GM23248 (cell line): ENCODE measurements at places on chromosomes 3 and 15. TPM values are rescaled to one million over a fixed set of nuclear protein-coding genes. Genes with fewer than 3 reads are reported as not detected.

The DZIP3 gene
- polyA plus RNA-seq = 5.0 and 5.4 TPM in 2 replicates

The PRSS50 gene
- polyA plus RNA-seq = not detected in 2 replicates

The FOXB1 gene
- polyA plus RNA-seq = not detected in 2 replicates

The CCDC9B gene
- polyA plus RNA-seq = 28.8 and 33.1 TPM in 2 replicates

The FEZF2 gene
- polyA plus RNA-seq = not detected in 2 replicates

The CHRD gene
- polyA plus RNA-seq = 0.13 and 0.15 TPM in 2 replicates

The ARGFX gene
- polyA plus RNA-seq = not detected in 2 replicates

The CELF6 gene
- polyA plus RNA-seq = 0.08 TPM in 1 of 2 replicates, not detected in the other

The SLC6A1 gene
- polyA plus RNA-seq = not detected in 2 replicates

The FAM174B gene
- polyA plus RNA-seq = 1.8 and 3.1 TPM in 2 replicates

The VWA5B2 gene
- polyA plus RNA-seq = not detected in 2 replicates

The FOXL2NB gene
- 1.2 and 1.5 TPM in 2 replicates for polyA plus RNA-seq

The SLC24A5 gene
- polyA plus RNA-seq = not detected in 2 replicates

The PRRT3 gene
- 4.3 and 4.5 TPM in 2 replicates for polyA plus RNA-seq

The CTXN2 gene
- not detected in 2 replicates for polyA plus RNA-seq

The ST8SIA2 gene
- polyA plus RNA-seq = not detected in 2 replicates

The NME9 gene
- polyA plus RNA-seq = 0.14 TPM in 1 of 2 replicates, not detected in the other

The ZIC1 gene
- 14.0 and 15.5 TPM in 2 replicates for polyA plus RNA-seq

The IL20RB gene
- polyA plus RNA-seq = 72.5 TPM in 2 replicates

The SLC28A2 gene
- polyA plus RNA-seq = not detected in 2 replicates

The SENP8 gene
- polyA plus RNA-seq = 3.8 and 4.0 TPM in 2 replicates

The ATP2B2 gene
- polyA plus RNA-seq = not detected in 2 replicates

The ITIH4 gene
- polyA plus RNA-seq = not detected in 2 replicates

The FAM43A gene
- 8.0 and 8.8 TPM in 2 replicates for polyA plus RNA-seq

The LXN gene
- 46.8 and 47.3 TPM in 2 replicates for polyA plus RNA-seq

The PRR20G gene
- polyA plus RNA-seq = not detected in 2 replicates

The RBPMS2 gene
- 0.54 and 0.71 TPM in 2 replicates for polyA plus RNA-seq

The TBL1XR1 gene
- 41.6 and 44.7 TPM in 2 replicates for polyA plus RNA-seq

The C2CD4A gene
- polyA plus RNA-seq = not detected in 2 replicates

The FSIP1 gene
- polyA plus RNA-seq = 2.4 and 2.8 TPM in 2 replicates

The ZNF660 gene
- 0.54 and 1.2 TPM in 2 replicates for polyA plus RNA-seq

The B3GALNT1 gene
- polyA plus RNA-seq = 5.9 and 7.2 TPM in 2 replicates

The ACKR2 gene
- polyA plus RNA-seq = 0.23 and 0.32 TPM in 2 replicates

The SMCO1 gene
- polyA plus RNA-seq = not detected in 2 replicates

The GOLGA6D gene
- not detected in 2 replicates for polyA plus RNA-seq

The PLXND1 gene
- polyA plus RNA-seq = 35.7 and 37.4 TPM in 2 replicates

The NEK10 gene
- polyA plus RNA-seq = 1.7 and 3.2 TPM in 2 replicates

The GOLGA6B gene
- not detected in 2 replicates for polyA plus RNA-seq

The CAPN3 gene
- 1.8 and 2.2 TPM in 2 replicates for polyA plus RNA-seq

The CCRL2 gene
- polyA plus RNA-seq = not detected in 2 replicates

The RYR3 gene
- polyA plus RNA-seq = 0.26 and 0.28 TPM in 2 replicates

The SLC22A14 gene
- 0.08 TPM in 1 of 2 replicates, not detected in the other for polyA plus RNA-seq

The SLC2A2 gene
- not detected in 2 replicates for polyA plus RNA-seq

The AAGAB gene
- 43.3 and 44.1 TPM in 2 replicates for polyA plus RNA-seq

The CA12 gene
- polyA plus RNA-seq = 40.9 and 42.1 TPM in 2 replicates

The SPRED1 gene
- 10.2 and 11.6 TPM in 2 replicates for polyA plus RNA-seq

The NR1I2 gene
- 0.06 TPM in 1 of 2 replicates, not detected in the other for polyA plus RNA-seq
